ENCODE measurements at places on chromosomes 5 and 9. TPM values are rescaled to one million over a fixed set of nuclear protein-coding genes. Genes with fewer than 3 reads are reported as not detected.

DNA sequence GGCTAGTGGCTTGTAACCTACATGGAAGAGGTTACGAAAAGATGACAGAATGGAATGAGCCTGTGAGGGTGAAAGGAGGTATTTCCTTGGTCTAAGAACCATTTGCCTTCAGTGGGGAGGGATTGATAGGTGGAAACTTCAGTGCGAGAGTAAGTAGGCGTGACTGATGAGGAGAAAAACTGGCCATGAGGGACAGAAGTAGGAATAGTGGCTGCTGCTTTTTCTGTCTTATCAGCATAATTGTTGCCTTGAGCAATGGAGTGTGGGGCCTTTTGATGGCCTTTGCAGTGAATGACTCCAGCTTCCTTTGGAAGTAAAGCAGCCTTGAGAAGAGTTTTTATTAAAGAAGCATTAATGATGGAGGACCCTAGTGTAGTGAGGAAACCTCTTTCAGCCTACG lies 9.0 kb upstream of the ZNF79 start:
- no peaks in the 10 kb centered on the region for H3K27me3 ChIP-seq
- DNase-seq = no peak
- peaks cover 14% of the 10 kb centered on the region for H3K4me1 ChIP-seq
- H3K36me3 ChIP-seq = no peaks in the 10 kb centered on the region
- H3K4me3 ChIP-seq = no peak overlapping the region

DNA sequence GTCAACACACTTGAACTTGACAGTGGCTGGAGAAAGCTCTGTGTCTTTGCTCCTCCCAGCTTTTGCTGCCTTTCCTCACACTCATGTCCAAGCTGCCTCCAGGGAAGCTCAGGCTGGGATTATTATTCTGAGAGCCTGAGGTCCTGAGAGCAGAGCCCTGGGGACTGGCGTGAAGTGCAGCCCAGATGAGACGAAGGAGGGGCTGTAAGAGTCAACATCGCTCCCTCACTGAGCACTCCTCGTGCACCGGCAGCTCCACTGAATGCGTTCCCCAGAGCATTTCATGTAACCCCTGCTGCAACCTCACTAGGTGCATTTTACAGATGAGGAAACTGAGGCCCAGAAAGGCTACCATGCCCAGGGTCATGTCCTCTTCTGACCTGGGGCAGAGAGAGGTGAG lies 63.5 kb upstream of the PHYKPL start:
- DNase-seq = no peak
- H3K4me3 ChIP-seq = no peak overlapping the region
- H3K27me3 ChIP-seq = no peaks in the 10 kb centered on the region

- H3K27me3 ChIP-seq = no peaks in the 10 kb centered on the region
- peak overlapping the region; percentile 87 for H3K27ac ChIP-seq
- peak; percentile 26 for DNase-seq
- H3K4me1 ChIP-seq = peaks cover 15% of the 10 kb centered on the region
Measured at GRCh38 chr5:62306896-62307689, 1.1 kb downstream of the KIF2A start.

DNA sequence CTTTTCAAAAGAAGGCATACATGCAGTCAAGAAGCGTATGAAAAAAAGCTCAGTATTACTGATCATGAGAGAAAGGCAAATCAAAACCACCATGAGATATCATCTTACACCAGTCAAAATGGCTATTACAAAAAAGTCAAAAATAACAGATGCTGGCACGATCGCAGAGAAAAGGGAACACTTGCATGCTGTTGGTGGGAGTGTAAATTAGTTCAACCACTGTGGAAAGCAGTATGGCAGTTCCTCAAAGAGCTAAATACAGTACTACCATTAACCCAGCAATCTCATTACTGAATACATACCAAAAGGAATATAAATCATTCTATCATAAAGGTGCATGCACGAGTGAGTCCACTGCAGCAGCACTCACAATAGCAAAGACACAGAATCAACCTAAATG lies 24.5 kb downstream of the RETREG1 start:
- H3K4me3 ChIP-seq = no peak overlapping the region
- H3K27ac ChIP-seq = no peak overlapping the region
- H3K27me3 ChIP-seq = no peaks in the 10 kb centered on the region
- H3K36me3 ChIP-seq = no peaks in the 10 kb centered on the region
- H3K4me1 ChIP-seq = peaks cover 11% of the 10 kb centered on the region

GRCh38 chr5:140134277-140134935 lies 8.7 kb downstream of the IGIP start:
- no peaks in the 10 kb centered on the region for H3K36me3 ChIP-seq
- DNase-seq = no peak
- no peaks in the 10 kb centered on the region for H3K27me3 ChIP-seq
- no peak overlapping the region for H3K27ac ChIP-seq

GRCh38 chr9:89967527-89967926 lies 362.7 kb downstream of the GADD45G start:
- no peaks in the 10 kb centered on the region for H3K36me3 ChIP-seq
- no peak overlapping the region for H3K27ac ChIP-seq
- no peak overlapping the region for H3K4me3 ChIP-seq
- DNase-seq = no peak
- no peaks in the 10 kb centered on the region for H3K27me3 ChIP-seq
- peaks cover 12% of the 10 kb centered on the region for H3K4me1 ChIP-seq

DNA sequence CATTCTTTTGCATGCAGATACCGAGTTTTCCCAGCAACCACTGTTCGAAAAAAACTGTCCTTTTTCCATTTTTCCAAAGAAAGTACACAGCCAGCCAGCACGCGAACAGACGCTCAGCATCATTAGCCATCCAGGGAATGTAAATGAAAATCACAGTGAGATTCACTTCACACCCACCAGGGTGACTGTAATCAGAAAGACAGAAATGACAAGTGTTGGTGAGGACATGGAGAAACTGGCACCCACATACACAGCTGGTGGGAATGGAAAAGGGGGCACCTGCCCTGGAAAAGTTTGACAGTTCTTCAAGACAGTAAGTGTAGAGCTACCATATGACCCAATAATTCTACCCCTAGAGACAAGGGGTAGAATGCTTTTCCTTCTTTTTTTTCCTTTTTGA lies 25.0 kb upstream of the NCS1 start:
- H3K36me3 ChIP-seq = no peaks in the 10 kb centered on the region
- H3K27ac ChIP-seq = no peak overlapping the region
- no peaks in the 10 kb centered on the region for H3K27me3 ChIP-seq
- no peak overlapping the region for H3K4me3 ChIP-seq

DNA sequence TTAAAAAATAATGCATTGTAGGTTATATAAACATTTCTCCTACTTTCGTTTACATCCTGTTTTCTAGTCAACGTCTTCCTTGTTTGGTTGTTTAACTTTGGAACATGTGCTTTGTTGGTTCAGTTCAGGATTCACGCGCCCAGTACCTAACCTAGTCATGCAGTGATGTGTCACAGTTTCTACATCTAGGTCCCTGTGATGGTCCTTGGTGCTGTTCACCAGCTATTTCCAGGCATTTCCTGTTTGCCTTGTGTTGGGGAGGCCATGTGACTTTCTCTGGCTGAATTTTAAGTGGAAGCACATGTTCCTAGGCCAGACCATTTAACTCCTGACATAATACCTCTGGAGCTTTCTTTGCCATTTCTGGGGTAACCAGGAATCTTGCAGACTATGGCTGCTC lies 292.3 kb downstream of the SMARCA2 start:
- H3K27ac ChIP-seq = no peak overlapping the region
- no peaks in the 10 kb centered on the region for H3K27me3 ChIP-seq
- no peaks in the 10 kb centered on the region for H3K36me3 ChIP-seq
- DNase-seq = no peak
- no peaks in the 10 kb centered on the region for H3K4me1 ChIP-seq
- no peak overlapping the region for H3K4me3 ChIP-seq

DNA sequence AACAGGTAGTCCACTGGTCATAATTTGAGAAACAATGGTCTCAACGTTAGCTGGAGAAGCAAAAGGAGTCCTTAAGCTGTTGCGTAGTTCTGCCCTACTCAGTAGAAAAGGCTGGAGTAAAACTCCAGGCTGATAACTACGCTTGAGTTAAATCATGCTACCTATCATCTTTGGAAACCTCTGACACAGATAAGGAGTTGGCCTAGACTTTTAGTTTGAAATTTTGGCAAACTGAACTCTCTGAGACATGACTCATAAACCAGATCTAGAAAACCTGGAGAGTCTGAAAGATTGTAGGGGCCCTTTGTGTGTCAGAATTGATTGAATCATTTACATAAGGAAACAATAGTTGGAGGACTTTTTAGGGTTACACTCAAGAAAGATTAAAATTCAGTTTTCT lies 26.3 kb downstream of the NMUR2 start:
- H3K4me1 ChIP-seq = no peaks in the 10 kb centered on the region
- no peak for DNase-seq
- H3K4me3 ChIP-seq = no peak overlapping the region
- H3K27ac ChIP-seq = no peak overlapping the region

- H3K4me1 ChIP-seq = peaks cover 3% of the 10 kb centered on the region
- no peaks in the 10 kb centered on the region for H3K27me3 ChIP-seq
- no peak overlapping the region for H3K27ac ChIP-seq
- H3K36me3 ChIP-seq = no peaks in the 10 kb centered on the region
- no peak for DNase-seq
Measured at GRCh38 chr5:82406205-82406773, 128.1 kb upstream of the RPS23 start.

DNA sequence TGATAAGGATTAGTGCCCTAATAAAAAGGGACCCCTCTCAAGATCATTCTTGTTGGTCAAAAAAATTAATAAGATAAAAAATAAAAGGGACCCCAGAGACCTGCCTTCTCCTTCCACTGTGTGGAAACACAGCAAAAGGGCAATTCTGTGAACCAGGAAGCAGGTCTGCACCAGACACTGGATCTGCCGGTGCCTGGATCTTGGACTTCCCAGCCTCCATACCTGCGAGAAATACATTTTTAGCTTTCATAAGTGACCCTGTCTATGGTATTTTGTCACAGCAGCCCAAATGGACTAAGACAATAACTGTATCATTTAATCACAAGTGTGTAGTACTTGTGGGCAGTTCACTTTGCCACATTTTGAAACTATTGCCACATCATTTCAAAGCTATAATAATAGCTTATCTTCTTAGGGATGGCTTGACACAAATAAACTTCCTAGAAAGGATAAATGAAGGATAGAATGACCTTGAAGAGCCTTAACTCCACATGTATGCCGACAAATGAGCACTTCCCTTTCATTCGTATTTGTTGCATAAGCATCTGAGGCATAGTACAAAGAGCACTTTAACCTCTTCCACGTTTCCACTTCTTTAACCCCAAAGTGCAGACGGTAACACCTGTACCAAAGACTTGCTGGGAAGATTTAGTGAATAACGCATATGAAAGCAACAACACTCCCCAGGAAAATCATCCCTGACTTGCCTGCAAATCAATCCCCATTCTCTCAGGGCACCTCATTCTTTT lies 336.5 kb downstream of the RFX3 start:
- no peaks in the 10 kb centered on the region for H3K4me1 ChIP-seq
- no peaks in the 10 kb centered on the region for H3K27me3 ChIP-seq
- H3K4me3 ChIP-seq = no peak overlapping the region
- H3K27ac ChIP-seq = no peak overlapping the region
- no peak for DNase-seq

DNA sequence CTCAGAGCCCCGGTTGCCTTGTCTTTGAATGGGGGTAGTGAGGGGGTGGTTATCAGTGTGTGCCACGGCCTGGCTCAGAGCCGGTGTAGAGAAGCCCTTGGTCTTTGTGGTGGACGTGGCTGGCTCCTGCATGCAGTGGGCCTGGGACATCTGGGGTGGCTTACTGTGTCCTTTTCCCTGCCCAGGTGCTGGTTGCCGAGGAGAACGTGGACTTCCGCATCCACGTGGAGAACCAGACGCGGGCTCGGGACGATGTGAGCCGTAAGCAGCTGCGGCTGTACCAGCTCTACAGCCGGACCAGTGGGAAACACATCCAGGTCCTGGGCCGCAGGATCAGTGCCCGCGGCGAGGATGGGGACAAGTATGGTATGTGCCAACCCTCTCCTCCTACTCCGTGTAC lies 16.5 kb downstream of the FGF18 start:
- H3K4me3 ChIP-seq = no peak overlapping the region
- no peak overlapping the region for H3K27ac ChIP-seq
- H3K36me3 ChIP-seq = no peaks in the 10 kb centered on the region
- no peaks in the 10 kb centered on the region for H3K27me3 ChIP-seq

GRCh38 chr9:121313458-121314152 lies 45.6 kb downstream of the GSN start:
- no peaks in the 10 kb centered on the region for H3K27me3 ChIP-seq
- peaks cover 100% of the 10 kb centered on the region for H3K36me3 ChIP-seq
- no peak overlapping the region for H3K27ac ChIP-seq
- DNase-seq = no peak
- H3K4me3 ChIP-seq = no peak overlapping the region
- H3K4me1 ChIP-seq = peaks cover 5% of the 10 kb centered on the region

GRCh38 chr9:133686642-133687575 lies 50.7 kb downstream of the DBH start:
- H3K36me3 ChIP-seq = no peaks in the 10 kb centered on the region
- no peak for DNase-seq
- no peaks in the 10 kb centered on the region for H3K27me3 ChIP-seq
- H3K27ac ChIP-seq = no peak overlapping the region

GRCh38 chr5:149386166-149386565 lies 7.1 kb upstream of the IL17B start:
- no peaks in the 10 kb centered on the region for H3K36me3 ChIP-seq
- no peaks in the 10 kb centered on the region for H3K27me3 ChIP-seq
- DNase-seq = no peak

- H3K27ac ChIP-seq = no peak overlapping the region
- H3K27me3 ChIP-seq = no peaks in the 10 kb centered on the region
- no peak for DNase-seq
Measured at GRCh38 chr9:105445203-105445881, 2.5 kb upstream of the FSD1L start.

- H3K4me3 ChIP-seq = no peak overlapping the region
- H3K36me3 ChIP-seq = peaks cover 7% of the 10 kb centered on the region
- peaks cover 68% of the 10 kb centered on the region for H3K4me1 ChIP-seq
- no peaks in the 10 kb centered on the region for H3K27me3 ChIP-seq
- no peak for DNase-seq
- H3K27ac ChIP-seq = no peak overlapping the region
Measured at GRCh38 chr9:89475891-89476440, 21.9 kb downstream of the SEMA4D start.

DNA sequence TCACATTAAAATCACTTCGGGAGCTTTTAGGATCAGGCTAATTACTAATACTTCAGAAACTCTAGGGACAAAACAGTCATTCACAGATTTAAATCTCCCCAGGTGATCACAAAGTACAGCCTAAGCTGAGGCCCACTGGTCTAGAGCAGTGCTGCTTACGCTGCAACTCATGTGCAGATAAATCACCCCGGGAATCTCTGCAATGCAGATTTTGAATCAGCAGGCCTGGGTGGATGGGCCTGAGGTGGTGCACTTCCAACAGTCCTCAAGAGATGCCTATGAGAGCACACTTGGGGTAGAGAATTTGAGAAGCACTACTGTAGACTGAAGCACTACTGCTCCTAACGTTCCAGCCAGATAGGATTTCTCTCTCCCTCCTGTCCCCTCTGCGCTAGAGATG lies 28.4 kb downstream of the CSF1R start:
- no peak overlapping the region for H3K4me3 ChIP-seq
- DNase-seq = no peak
- no peaks in the 10 kb centered on the region for H3K27me3 ChIP-seq

The LCN1 gene
- not detected for total RNA-seq

The GABBR2 gene
- total RNA-seq = not detected

The LECT2 gene
- total RNA-seq = not detected

The SLC34A3 gene
- total RNA-seq = not detected

The NFIB gene
- total RNA-seq = 30.1 TPM

The MYMK gene
- total RNA-seq = not detected
